CD8-positive, alpha-beta T cell (primary cell): ENCODE measurements at places on chromosomes 7 and 10.
A peak's percentile ranks its signal among the peaks of the same experiment; 100 is the strongest.

DNA sequence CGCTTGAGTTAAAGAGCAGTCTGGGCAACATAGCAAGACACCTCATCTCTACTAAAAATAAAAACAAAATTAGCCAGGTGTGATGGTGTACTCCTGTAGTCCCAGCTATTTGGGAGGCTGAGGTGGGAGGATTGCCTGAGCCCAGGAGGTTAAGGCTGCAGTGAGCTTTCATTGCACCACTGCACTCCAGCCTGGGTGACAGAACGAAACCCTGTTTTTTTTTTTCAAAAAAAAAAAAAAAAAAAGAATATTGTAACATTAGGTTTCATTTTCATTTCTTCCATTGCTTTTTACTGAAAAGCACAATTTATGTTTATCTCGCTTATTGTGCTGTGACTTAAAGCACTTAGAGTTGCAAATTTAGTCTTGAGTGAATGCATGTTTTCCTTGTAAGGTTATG is 80.0 kb downstream of the MLLT10 start:
- no peak for DNase-seq

DNA sequence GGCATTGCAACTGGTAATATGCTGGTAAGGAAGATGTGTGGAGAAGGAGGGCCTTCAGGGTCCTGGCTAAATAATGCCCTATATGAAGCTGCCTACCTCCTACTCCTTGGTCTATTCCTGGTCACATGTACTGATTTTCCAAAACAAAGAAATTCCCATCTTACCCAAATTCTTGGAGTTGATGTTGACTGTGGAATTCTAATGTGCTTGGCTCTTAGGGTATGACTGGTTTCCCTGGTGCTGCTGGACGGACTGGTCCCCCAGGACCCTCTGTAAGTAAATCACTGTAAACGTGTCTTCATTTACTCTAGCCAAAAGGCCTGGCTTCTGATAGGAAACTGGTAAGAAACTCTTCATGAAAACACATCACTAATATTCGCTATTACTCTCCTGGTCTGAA is 27.0 kb downstream of the COL1A2 start:
- no peak for DNase-seq

DNA sequence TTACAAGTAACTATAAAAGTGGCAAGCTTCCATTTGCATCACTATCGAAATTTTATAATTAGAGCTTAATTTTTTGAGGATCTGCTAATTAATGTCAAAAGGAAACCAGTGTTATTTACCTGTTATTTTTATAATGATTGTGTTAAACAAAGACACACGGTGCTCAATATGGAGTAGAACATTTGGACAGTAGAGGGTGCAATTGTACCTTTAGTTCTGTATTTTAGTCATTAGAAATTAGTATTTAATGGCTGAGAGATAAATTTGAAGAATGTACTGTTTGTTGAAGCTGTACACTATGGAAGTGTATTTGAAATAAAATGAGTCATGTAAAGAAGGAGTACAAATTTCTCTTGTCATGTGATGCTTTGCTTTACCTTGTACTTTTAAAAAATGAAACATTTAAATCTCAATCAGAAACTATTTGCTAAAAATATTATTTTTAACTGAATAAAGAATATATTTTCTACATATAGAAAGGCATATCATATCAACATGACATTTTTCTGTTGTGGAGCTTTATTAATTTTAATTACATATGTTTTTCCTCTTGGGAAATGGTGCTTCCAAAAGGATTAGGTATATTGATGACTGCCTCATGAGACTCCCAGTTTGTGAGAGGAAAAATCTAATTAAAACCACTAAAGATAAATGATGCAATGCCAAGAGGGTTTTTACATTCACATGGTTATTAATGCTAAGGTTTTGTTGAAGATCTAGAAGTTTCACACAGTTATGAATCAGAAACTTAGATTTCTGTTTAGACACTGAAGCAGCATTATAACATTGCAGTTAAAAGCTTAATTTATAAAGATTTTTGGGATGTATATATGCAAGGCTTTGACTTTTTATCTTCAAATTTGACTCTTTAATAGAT is 10.4 kb upstream of the PRKG1 start:
- DNase-seq, result peak; percentile 24

DNA sequence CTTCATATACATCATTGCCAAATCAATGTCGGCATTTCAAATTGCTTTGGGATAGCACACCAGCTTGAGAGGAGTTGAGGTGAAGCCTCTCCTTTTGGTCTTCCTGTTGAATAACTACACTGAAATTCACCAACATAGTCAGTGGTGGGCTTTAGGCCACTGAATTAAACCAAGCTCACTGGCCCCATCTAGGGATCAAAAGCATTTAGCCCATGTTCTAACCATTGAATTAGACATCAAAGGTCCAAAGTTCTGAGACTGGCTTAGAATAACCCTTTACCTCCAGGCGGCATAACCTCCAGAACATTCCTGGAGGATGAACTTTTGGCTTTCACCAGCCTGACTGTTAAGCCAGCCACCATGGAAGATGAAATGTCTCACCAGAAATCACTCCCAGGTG is 54.6 kb downstream of the BPGM start:
- DNase-seq, result no peak

DNA sequence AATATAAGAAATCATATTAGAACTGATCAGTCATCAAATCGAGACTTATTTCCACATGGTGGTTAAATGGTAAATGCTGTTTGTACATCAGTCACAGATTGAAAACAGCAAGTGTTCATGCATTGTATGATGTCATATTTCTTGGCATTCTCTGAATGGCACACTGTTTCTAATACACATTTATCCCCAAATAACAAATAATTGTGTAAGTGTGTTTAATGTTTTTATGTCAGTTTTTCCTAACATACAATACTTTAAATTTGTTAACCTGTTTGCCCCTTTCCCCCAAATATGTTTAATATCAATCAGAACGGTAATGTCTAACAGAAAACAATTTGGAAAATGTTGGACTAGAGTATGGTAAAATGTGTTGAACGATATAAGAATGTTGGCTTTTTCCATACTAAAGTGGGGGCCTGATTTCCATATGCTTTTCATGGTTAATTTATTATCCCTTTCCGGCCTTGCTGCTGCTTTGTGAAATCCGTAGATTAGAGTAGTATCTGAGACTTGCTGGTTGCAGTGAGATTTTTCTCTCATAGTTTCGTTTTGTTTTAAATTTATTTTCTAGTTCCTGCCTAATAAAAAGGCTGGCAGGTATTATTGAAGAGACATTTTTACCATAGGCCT is 23.7 kb downstream of the RAB18 start:
- DNase-seq, result no peak

- DNase-seq, result no peak
These were observed 5.0 kb downstream of the RHEB start for GRCh38 chr7:151514461-151515275.

GRCh38 chr7:41312235-41312634 is 390.7 kb downstream of the INHBA start:
- DNase-seq, result no peak

- no peak for DNase-seq
These were observed 4.6 kb downstream of the SLC13A4 start for GRCh38 chr7:135723411-135723810.

DNA sequence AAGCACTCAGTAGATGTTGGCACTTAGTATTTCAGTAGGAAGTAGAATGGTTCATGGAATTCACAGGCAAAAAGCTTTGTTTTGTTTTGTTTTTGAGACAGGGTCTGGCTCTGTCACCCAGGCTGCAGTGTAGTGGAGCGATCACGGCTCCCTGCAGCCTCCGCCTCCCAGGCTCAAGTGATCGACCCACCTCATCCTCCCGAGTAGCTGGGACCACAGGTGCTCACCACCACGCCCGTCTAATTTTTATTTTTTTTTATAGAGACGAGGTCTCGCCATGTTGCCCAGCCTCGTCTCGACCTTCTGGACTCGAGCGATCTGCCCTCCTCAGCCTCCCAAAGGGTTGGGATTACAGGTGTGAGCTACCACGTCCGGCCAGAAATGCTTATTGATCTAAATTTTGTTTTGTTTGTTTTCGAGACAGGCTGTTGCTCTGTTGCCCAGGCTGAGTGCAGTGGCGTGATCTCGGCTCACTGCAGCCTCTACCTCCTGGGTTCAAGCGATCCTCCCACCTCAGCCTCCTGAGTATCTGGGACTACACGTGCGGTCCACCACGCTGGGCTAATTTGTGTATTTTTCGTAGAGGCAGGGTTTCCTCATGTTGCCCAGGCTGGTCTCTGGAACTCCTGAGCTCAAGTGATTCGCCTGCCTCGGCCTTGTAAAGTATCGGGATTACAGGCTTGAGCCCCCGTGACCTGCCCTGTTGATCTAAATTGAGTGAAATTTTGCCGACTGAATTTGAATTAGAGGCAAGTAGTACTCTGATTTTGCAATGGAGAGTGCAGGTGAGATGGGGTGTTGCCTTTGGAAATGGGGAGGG is 1.7 kb downstream of the GLRX3 start:
- DNase-seq, result no peak

GRCh38 chr10:103731609-103732270 is 123.6 kb downstream of the SH3PXD2A start:
- DNase-seq, result no peak

DNA sequence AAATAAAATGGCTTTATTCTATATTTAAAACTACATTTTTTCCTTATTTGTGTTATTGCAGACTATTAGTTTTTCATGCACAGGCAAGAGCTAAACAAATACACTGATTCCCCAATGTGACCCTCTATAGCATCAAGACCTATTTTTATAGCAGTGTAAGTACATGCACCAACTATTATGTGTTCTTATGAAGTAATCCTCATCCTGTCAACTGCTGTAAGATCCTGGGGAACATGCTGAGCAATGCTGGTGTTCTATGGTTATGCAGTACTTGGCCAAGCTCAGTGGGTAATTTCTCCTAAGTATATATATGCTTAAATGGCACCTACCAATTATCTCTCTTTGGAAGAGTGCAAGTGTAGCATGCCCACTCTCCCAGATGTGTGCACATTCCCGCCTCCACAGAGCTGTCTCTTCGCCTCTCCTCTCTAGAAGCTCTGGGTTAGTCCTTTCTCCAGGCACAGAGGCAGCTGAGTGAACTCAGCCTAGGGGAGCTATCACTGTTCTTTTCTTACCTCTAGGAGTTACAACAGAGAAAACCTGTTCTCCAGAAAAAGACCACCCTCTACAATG is 428.8 kb downstream of the KCNMA1 start:
- DNase-seq, result no peak

GRCh38 chr7:123752534-123752933 is 3.7 kb upstream of the WASL start:
- no peak for DNase-seq

- DNase-seq, result no peak
These were observed 58.6 kb downstream of the ZMIZ1 start for GRCh38 chr10:79127151-79127961.

- no peak for DNase-seq
These were observed 9.9 kb upstream of the OR6V1 start for GRCh38 chr7:143042159-143042789.

DNA sequence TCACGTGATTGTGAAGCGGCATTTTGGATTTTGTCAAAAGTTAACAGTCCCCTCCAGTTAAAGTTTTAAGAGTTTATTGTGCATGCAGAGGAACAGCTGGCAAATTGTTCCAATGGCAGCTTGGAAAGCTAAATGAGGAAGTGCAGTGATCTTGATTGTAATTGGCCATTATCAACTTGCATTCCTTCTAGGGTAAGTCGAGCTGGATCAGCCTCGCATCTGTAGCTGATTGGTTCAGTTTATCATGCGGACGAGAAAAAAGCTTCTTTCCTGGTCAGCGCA is 566 bp downstream of the ZNF789 start:
- DNase-seq, result no peak

DNA sequence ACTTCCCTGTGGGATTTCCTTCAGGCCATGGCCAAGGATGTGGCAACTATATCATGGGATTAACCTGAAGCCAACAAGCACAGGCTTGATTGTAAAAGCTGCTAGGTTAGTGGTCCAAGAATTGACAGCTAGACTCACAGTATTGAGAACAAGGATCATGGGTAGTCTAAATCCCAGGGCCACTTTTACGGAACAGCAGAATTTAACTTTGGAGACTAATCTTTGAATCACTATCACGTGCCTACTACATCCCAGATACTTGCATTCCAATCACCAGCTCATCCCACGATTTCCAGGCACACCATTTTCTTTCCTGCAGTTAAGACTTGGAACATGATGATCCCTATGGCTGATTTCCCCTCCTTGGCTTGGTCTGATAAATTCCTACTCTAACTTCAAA is 65.6 kb upstream of the ADO start:
- DNase-seq, result no peak

DNA sequence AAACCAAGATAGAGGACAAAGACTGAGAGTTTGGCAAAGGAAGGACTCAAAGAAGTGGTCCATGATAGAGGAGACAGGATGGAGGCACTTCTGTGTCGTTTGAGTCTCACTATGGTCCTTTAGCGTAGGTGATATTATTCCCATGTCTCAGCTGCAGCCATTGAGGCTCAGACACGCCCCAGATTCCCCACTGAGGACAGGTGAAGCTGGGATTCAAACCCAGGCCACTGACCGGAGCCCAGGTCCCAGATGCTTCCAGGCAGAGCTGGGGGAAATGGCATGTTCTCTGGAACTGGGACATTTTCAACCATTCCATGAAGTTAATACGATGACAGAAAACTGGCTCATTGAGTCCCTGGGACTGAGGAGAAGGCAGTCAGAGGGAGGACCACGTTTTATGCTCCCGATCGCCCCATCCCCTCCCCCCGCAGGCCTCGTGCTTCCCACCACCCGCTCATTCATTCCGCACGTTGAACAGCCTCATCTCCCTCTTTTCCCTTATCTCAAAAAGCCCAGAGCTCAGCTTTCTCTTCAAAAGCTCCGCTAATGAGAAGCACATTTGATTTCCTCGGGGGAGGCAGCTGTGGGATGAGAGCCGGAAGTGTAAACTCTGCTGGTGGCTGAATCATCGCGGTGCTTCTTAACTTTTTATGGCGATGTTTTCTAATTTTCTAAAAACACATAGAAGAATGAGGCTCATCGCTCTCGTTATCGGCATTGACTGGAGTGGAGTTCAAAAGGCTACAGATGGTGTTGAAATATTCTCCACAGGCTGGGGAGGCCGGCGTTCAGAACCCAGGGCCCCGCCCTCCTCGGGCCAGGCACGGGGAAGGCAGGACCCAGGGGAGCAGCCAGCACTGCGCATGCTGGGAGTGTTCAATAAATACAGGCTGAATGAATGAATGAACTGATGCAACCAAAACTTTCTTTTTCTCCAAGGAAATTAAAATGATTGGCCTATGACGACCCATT is 64.0 kb downstream of the OAT start:
- peak; percentile 7 for DNase-seq
